ENCODE measurements at places on chromosomes 7 and 10. TPM values are rescaled to one million over a fixed set of nuclear protein-coding genes. Genes with fewer than 3 reads are reported as not detected.

NAMPT gene
- polyA plus RNA-seq = 58.4 TPM

LRMDA gene
- not detected for polyA plus RNA-seq

LRRD1 gene
- not detected for polyA plus RNA-seq

CH25H gene
- 0.23 TPM for polyA plus RNA-seq

CD36 gene
- polyA plus RNA-seq = 2.3 TPM

LLCFC1 gene
- polyA plus RNA-seq = not detected

OPN4 gene
- polyA plus RNA-seq = not detected

OR6B1 gene
- not detected for polyA plus RNA-seq

CCL26 gene
- polyA plus RNA-seq = not detected

C7orf33 gene
- not detected for polyA plus RNA-seq

POLR2J2 gene
- polyA plus RNA-seq = 16.7 TPM

LEP gene
- not detected for polyA plus RNA-seq

ATG9B gene
- polyA plus RNA-seq = 10.2 TPM

OPALIN gene
- not detected for polyA plus RNA-seq

CYP26A1 gene
- polyA plus RNA-seq = not detected

PRRT4 gene
- polyA plus RNA-seq = 0.04 TPM

NKX2-3 gene
- not detected for polyA plus RNA-seq

LIPJ gene
- 0.13 TPM for polyA plus RNA-seq

SMARCD3 gene
- polyA plus RNA-seq = 1.0 TPM

SAMD8 gene
- 26.3 TPM for polyA plus RNA-seq

FAM25A gene
- polyA plus RNA-seq = not detected

CTAGE8 gene
- 0.91 TPM for polyA plus RNA-seq

CALHM1 gene
- 0.06 TPM for polyA plus RNA-seq

NRG3 gene
- polyA plus RNA-seq = not detected

SFTPA1 gene
- polyA plus RNA-seq = not detected

SORCS1 gene
- not detected for polyA plus RNA-seq

LRIT1 gene
- not detected for polyA plus RNA-seq

PLEKHS1 gene
- 0.06 TPM for polyA plus RNA-seq

AASS gene
- 4.7 TPM for polyA plus RNA-seq

RASA4 gene
- polyA plus RNA-seq = 35.7 TPM

UTF1 gene
- polyA plus RNA-seq = 0.10 TPM

SLC26A5 gene
- polyA plus RNA-seq = not detected

ACTR3C gene
- polyA plus RNA-seq = 4.0 TPM

OR2A42 gene
- polyA plus RNA-seq = 0.13 TPM

PLCE1 gene
- polyA plus RNA-seq = not detected

SCIN gene
- polyA plus RNA-seq = 0.97 TPM

IFIT5 gene
- 4.3 TPM for polyA plus RNA-seq

GPRIN2 gene
- polyA plus RNA-seq = not detected

HOXA9 gene
- not detected for polyA plus RNA-seq

PON3 gene
- polyA plus RNA-seq = not detected

CPSF4 gene
- 52.9 TPM for polyA plus RNA-seq

MICALL2 gene
- polyA plus RNA-seq = 0.85 TPM

CADPS2 gene
- polyA plus RNA-seq = not detected

AKR1C3 gene
- polyA plus RNA-seq = 0.28 TPM

CFAP43 gene
- polyA plus RNA-seq = not detected
